ENCODE measurements at places on chromosomes 11 and 22.

- DNase-seq, result no peak
Observed at GRCh38 chr22:30000566-30000965, 79.7 kb upstream of the HORMAD2 start.

GRCh38 chr11:109490953-109491635, 69.1 kb downstream of the C11orf87 start:
- no peak for DNase-seq

- no peak for DNase-seq
Observed at GRCh38 chr11:33478111-33478573, 221.0 kb downstream of the HIPK3 start.

GRCh38 chr11:60367009-60367408, 11.3 kb upstream of the MS4A7 start:
- no peak for DNase-seq

Measured in H4 (cell line).